ENCODE measurements at places on chromosomes 5 and 9.
A peak's percentile ranks its signal among the peaks of the same experiment; 100 is the strongest.

- no peak for DNase-seq
Observed at GRCh38 chr5:125659316-125660023, 763.7 kb upstream of the GRAMD2B start.

DNA sequence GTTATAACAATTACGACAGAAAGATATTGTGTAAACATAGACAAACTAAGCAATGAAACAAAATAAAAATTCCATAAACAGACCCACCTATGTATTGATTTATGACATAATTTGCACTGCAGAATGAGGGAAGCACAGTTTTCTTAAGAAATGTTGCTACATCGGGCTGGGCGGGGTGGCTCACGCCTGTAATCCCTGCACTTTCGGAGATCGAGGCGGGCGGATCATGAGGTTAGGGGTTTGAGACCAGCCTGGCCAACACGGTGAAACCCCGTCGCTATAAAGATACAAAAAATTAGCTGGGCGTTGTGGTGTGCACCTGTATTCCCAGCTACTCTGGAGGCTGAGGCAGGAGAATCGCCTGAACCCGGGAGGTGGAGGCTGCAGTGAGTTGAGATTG is 1344.4 kb upstream of the WWC1 start:
- DNase-seq: no peak

DNA sequence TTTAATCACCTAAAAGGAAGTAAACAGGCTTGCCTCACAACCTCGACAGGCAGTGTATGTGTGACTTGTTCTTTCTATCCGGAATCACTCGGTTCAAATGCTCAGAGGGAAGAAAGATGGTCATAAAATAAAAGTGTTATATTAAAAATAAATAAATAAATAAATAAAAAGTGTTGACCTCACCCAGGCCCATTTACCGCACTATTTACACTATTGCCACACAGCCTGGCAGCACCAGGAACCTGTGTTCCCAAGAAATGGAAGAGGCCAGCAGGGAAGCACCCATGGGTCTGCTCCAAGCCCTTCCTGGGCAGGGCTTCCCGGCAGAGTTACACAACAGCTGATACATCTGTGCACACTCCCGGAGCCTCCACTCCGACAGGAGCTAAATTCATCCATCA is 127.9 kb downstream of the EFNA5 start:
- no peak for DNase-seq

GRCh38 chr5:126866851-126867636 is 90.1 kb downstream of the LMNB1 start:
- DNase-seq: no peak

DNA sequence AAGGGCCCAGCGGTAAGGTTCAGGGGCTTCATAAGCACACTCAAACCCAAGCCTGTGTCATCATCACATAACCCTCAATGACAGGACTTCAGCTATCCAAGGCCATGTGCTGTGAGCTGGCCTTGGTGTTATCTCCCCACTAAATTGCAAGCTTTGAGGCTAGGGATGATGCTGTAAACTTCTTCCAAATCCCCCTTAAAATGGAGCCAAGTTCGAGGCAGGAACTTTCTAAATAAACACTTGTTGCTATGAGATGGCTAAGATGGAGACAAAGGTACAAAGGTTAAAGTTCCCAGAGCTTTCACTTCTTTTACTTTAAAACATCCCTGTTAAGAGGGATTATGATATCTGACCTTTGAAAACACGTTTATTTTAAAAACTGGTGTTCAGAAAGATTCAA is 123.6 kb downstream of the MYO10 start:
- no peak for DNase-seq

GRCh38 chr9:22045423-22045822 is 36.3 kb upstream of the CDKN2B start:
- no peak for DNase-seq

DNA sequence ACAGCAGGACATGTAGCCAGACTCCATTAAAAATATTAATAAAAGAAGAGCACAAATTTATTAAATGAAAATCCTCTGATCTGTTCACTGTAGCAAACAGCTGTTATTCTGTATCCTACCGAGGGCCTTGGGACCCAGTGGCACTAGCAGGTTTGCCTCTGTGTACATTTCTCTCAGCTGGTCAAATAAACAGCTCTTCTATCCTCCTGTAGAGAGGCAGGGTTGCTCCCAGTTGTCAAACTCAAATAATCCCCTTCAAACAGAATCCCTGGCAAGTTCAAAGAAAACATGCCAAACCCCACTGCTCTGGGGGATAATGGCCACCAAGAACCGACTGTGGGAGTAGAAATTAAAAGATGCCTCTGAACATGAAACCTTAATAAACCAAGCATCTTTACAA is 1262.0 kb upstream of the DMAC1 start:
- DNase-seq: no peak

GRCh38 chr9:137114613-137115393 is at the start of gene DPP7:
DPP7 (minus strand) TSS chr9:137114733; CDS start chr9:137114713, 20 bp downstream.
- peak; percentile 82 for DNase-seq

- peak; percentile 67 for DNase-seq
Observed at GRCh38 chr5:31825518-31826068, 186.7 kb downstream of the PDZD2 start.

DNA sequence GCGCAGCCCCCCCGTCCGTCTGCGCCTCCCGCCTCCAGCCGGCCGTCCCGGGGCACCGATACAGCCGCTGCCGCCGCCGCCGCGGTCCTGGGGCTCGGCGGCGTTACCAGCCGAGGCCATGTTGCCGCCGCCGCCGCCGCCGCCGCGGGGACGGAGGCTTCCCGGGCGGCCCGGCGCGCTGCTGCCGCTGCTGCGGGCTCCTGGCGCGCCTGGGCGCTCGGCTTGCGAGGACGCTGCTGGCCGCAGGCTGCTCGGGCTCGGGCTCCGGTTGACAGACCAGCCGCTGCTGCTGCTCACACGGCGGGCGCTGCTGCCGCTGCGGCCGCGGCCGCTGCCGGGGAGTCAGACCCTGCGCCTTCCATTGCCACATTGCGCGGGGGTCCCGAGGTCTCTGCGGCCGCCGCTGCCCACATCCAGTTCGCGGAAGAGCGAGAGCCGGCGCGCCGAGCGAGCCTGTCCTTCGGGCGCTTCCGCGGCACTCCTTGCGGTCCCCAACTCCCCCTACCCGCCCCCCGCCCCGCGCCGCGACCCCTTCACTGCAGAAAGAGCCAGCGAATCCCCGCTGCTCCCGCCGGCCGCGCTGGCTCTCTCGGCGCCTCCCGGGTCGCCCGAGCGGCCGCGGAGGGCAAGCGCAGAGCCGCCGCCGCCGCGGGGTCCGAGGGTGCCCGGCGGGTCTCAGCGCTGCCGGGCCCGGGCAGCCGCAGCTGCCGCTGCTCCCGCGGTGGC is 8.4 kb downstream of the PTCH1 start:
- DNase-seq: no peak

DNA sequence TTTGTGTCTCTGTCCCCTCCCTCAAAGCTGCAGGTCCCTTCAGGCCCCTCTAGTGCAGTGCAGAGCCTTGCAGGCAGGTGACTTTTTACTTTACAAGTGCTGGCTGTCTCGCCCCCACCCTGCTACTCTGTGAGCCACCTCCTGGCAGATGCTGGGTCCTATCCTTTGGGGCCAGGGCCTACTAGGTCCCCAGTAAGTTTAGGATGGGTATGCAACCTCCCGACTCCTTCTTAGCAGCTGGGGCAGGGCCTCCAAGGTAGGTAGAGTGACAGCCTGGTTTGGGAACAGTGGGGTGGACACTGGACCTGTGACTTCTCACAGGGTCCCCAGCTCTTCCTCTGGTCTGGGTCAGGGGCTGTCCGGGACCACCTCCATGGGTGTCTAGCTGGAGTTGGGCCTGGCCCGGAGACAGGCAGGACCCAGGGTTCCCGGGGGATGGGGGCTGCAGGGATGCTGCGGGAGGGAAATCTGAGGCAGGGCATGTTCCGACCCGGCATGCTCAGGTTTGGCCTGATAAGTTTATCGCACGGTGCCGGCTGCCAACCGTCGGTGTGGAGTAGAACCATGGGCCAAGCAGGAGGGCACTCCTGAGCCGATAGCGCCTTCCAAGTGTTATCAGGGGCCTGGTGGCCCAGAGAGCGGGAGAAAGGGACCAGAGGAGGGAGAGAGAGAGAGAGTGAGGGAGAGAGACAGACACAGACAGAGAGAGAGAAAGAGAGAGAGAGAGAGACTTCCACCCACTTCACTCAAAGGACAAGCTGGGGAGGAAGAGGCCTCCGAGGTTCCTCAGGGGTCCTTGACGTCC is 20.5 kb downstream of the GFI1B start:
- DNase-seq: no peak

DNA sequence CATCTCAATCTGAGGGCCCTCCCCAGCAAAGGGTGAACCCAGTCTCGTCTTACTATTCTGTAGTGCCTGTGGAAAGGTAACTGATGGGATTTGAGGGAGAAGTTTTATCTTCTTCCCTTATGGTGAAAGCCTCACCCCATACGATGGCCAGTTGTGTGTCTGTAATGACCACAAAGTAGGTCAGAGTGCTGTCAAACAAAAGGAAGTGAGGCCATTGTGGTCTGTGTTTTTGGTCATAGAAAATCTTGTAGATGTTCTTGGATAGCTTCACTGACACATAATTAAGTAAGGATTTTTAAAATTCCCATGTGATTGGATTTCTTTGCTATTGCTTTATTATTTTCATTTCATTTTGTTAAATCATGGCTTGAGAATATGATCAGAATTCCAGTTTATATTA is 505.1 kb upstream of the KLF4 start:
- no peak for DNase-seq

- no peak for DNase-seq
Observed at GRCh38 chr5:148972974-148973374, 89.9 kb downstream of the SH3TC2 start.

GRCh38 chr9:129887334-129888292 is 52.4 kb downstream of the USP20 start:
- DNase-seq: peak; percentile 61

GRCh38 chr9:97632248-97632984 is 752 bp downstream of the TSTD2 start:
- peak; percentile 29 for DNase-seq

GRCh38 chr9:135414293-135414692 is 65.3 kb upstream of the PPP1R26 start:
- no peak for DNase-seq

Measured in head of caudate nucleus (tissue), 42 donors.